ENCODE measurements at places on chromosomes 16 and 17.

DNA sequence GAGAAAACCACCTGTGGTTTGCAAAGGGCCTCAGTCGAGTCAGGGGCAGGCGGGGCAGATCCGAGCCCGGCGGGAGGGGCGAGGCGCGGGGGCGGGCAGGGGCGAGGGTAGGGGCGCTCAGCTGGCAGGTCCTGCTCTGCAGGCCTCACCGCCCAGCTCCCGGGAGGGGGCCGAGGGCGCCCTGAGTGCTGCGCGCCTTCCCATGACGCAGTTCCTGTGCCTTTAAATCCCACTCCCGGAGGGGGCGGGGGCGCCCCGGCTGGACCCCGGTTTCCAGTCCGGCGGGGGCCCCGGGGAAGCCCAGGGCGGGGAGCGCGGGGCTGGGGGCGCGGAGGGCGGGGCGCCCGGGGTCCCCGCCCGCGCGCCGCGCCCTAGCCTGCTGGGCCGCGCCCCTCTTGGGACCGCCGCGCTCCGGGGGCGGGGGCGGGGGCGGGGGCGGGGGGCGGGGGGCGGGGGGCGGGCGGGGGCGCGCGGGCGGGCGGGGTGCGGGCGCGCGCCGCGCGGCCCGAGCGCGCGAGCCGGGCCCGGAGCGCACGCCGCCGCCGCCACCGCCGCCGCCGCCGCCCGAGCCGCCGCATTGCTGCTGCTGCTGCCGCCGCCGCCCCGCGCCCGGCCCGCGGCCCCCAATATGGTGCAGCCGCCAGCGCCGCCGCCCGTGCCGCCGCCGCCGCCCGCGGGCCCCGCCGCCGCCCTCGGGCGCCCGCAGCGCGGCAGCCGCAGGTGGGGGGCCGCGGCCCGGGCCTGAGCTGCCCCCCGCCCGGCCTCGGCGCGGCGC is at the start of gene JPH3:
TSS of gene JPH3 (plus strand) at position 508 of the 775 bp plus-strand sequence. CDS start 639 bp downstream, outside the sequence.
- no peak for DNase-seq

GRCh38 chr16:15037003-15037402 is 18.9 kb downstream of the NTAN1 start:
- no peak for DNase-seq

GRCh38 chr16:68436581-68436980 is 11.7 kb downstream of the SMPD3 start:
- DNase-seq = no peak

GRCh38 chr17:78658281-78658785 is 81.1 kb upstream of the DNAH17 start:
- DNase-seq = no peak

GRCh38 chr16:4486126-4486893 is 10.1 kb downstream of the HMOX2 start:
- no peak for DNase-seq

DNA sequence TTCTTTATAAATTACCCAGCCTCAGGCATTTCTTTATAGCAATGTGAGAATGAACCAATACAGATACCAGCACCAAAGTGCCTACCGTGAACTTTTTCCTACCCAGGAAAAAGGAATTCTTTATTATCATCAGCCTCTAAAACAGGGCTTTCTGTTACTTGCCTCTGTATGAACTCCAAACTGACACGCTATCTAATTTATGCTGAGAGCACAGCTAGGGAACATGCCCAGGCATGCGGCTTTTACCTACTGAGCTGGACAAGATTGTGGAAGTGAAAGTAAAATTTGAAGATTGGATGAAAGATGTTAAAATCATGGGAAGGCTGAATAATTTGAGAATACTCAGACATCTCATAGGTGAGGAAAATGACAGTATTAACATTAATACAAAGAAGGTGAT is 24.4 kb upstream of the ADCY9 start:
- no peak for DNase-seq

DNA sequence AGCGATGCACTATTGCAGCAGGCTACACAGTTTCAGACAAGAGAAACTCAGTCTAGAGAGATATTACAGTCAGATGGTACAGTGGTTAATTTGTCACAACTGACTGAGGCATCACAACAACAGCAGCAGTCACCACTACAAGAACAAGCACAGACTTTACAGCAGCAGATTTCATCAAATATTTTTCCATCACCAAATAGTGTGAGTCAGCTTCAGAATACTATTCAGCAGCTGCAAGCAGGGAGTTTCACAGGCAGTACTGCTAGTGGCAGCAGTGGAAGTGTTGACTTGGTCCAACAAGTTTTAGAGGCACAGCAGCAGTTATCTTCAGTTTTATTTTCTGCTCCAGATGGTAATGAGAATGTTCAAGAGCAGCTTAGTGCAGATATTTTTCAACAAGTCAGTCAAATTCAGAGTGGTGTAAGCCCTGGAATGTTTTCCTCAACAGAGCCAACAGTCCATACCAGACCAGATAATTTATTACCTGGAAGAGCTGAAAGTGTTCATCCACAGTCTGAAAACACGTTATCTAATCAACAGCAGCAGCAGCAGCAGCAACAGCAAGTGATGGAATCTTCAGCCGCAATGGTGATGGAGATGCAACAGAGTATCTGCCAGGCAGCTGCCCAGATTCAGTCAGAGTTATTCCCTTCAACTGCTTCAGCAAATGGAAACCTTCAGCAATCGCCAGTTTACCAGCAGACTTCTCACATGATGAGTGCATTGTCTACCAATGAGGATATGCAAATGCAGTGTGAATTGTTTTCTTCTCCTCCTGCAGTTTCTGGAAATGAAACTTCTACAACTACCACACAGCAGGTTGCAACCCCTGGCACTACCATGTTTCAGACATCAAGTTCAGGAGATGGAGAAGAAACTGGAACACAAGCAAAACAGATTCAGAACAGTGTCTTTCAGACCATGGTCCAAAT is 34.1 kb downstream of the NQO1 start:
- no peak for DNase-seq

DNA sequence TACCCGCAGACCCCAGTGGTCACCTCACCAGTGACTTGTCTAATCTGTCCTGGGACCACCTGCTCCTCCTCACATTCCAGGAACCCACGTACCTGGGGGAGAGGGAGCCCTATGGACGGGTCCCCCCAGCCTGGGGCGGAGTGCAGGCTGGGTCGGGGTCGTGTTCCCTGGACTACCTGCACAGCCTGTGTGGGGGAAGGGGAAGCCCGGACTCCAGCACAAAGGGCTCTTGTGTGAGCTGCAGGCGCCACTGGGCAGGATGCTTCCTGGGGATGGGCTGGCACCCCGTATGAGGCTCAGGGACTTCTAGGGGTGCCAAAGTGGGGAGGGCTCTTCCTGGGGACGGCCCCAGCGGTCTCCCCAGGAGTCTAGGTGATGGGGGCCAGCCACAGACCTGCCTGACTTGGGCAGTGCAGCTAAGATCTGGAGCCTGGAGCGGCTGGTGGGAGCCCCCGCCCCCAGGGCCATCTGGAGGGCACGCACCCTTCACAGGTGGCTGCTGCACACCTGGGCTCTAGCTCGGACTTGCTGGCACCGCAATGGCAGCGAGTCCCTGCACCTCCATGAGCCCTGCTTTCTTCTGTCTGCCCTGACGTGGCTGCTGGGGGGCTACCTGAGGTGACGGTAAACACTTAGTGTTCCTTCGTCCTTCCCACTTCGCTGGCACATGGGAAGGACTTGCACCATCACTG is 7.5 kb downstream of the VASN start:
- no peak for DNase-seq

GRCh38 chr17:20174588-20175265 is 165.6 kb downstream of the SPECC1 start:
- DNase-seq = no peak

GRCh38 chr17:44628243-44629188 is 27.8 kb upstream of the MEIOC start:
- DNase-seq = no peak

DNA sequence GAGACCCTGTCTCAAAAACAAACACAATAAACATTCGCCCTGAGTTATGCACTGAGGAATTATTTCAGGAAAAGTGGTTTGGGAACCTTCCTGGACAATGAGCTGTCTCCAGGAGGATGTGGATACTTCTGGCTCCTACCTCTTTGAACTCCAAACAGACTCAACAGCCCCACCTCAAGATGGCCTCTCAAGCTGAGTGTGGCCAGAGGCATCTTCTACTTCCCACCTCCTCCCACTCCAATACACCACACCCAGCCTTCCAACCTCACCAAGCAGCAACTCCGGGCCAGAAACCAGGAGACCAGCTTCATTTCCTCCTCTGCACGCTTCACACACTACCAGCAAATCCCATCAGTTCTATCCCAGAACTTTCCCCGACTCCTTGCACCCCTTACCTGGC is 11.6 kb downstream of the HBQ1 start:
- DNase-seq = no peak

DNA sequence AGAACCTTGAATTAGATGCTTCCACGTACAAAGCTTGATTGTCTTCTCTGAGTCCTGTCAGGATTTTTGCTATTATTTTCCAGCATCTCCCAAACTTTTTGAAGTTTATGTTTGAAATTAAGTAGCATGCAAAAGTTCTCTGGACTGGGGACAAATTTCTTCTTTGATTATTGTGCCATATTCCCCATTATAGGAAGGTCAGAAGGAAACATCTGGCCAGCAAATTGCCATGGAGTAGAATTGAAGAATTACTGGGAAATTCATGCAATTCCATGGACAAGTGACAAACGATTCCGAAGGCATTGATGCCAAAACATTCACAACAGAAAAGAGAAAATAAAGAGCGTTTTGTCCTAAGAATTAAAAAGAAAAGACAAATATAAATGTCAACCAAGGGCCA is 737.2 kb downstream of the CDH11 start:
- DNase-seq = no peak

- no peak for DNase-seq
These were observed 12.2 kb downstream of the HSF5 start for GRCh38 chr17:58475985-58476384.

- DNase-seq = no peak
These were observed 42.3 kb downstream of the C16orf82 start for GRCh38 chr16:27108826-27109665.

- no peak for DNase-seq
These were observed 8.1 kb downstream of the GLIS2 start for GRCh38 chr16:4323845-4324488.

DNA sequence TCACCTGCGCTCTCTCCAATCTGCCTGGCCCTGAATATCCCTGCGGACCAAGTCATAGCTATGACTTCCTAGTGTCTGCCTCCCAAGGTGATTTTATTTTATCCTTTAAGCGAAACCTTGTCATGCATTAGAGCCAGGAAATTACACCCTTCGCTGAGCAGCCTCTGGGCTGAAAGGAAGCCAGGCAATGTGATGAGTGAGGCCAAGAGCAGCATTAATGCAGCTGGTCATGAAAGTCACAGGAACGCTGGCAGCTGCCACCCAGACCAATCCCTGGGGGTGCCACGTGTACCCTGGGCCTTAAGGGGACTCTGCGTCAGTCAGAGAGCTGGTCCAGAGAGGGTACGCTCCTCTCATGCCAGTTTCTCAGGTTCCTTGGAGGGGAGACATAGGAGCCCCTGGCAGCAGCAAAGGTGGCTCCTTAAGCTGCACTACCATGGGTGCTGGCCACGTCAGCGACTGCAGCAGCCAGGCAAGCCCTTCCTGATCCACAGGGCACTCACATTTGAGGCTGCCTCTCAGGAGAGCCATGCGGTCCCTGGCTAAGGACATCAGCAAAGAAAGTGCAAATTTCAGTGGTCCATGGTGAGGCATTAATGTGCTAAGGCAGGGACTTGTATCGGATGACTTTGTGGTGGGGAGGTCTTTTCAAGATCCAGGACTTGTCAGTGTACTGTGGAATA is 42.7 kb upstream of the WSCD1 start:
- DNase-seq = no peak

DNA sequence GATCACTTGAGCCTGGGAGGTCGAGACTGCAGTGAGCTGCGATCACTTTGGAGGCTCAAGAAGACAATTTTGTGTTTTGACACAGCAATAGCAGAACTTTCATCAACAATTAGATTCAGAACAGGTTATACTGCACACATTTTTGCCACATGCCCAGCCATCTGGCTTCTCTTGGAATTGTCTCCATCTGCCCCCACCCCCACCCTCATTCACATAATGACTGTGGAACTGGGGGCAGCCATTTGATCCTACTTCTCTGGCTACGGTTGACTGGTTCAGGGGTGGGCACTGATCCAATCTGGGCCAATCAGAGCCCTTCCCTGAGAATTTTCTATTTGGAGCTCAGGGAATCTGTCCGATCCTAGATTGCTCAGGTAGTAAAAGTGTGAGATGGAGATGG is 14.0 kb downstream of the TMEM92 start:
- DNase-seq = no peak

GRCh38 chr16:48013491-48013901 is 142.3 kb downstream of the ABCC12 start:
- DNase-seq = no peak

- DNase-seq = no peak
These were observed 817 bp downstream of the NME1 start for GRCh38 chr17:51154176-51154575.

DNA sequence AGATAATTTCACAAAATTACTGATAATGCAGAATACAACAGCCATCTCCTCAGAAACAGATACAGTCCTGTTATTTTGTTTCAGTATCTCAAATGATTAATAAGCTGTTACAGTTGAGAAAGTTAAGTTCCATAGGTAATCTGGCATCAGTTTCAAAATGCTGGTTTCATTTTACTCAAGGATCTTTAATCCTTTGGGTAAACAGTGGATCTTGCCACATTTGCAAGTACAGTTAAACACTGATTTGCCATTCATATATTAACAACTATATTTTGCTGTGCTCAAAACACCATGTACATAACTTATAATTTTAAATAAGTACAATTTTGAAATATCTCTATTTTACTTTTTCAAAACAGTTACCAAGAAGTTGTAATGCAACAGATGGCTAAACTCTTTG is 31.2 kb downstream of the RPGRIP1L start:
- DNase-seq = no peak

- DNase-seq = no peak
These were observed 47.0 kb downstream of the TNFRSF13B start for GRCh38 chr17:16924696-16925440.

GRCh38 chr17:43135454-43135819 is 10.3 kb upstream of the BRCA1 start:
- no peak for DNase-seq

DNA sequence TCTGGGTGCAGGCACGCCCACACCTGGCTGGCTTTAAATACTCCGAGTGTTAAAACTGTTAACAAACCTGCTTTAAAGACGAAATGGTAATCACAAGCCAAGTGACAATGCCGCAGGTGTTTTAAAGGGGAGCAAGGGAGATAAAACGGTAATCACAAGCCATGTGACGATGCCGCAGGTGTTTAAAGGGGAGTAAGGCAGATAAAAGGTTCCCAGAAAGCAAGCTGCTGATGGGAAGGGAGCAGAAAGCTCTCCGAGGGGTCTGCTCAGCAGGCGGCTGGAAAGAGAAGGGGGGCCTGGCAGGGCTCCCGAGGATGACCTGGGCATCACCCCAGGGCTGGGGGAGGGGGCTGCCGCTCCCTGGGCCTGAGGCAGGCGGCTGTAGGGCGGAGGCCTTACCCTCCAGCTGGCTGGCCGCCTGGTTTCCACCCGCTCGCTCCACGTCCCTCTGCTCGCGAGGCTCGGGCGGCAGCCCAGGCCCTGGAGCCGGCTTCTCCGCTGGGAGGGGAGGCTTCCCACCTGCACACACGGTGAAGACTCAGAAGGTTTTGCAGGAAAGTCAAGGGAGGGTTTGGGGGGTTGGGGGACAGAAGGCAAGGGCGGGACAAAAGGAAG is 12.1 kb downstream of the NDUFAF8 start:
- DNase-seq = no peak

- no peak for DNase-seq
These were observed 12.4 kb downstream of the PITPNM3 start for GRCh38 chr17:6544011-6544370.
